Muscle of leg (tissue), 16 donors: ENCODE measurements at places on chromosomes 11 and 22. TPM values are rescaled to one million over a fixed set of nuclear protein-coding genes. Genes with fewer than 3 reads are reported as not detected.

DNA sequence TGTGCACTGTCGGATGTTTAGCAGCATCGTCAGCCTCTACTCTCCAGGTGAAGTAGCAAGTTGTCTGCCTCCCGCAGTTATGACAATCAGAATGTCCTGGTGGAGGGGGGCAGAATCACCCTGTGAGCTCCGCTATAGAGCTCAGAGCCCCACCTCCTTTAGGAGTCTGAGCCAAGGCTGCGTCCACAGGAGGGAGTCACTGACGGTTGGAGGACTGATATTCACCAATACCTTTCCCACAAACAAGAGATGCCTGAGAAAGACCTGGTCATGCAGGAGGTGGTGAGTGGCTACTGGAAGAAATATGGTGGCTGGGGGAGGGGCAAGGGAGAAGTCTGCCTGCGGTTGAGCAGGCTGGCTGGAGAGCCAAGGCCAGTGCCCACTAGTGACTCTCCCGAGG is 41.7 kb upstream of the ADA2 start:
- no peak for DNase-seq

Gene OR4A16
- not detected for total RNA-seq

Gene MPEG1
- 13.4 TPM for total RNA-seq

DNA sequence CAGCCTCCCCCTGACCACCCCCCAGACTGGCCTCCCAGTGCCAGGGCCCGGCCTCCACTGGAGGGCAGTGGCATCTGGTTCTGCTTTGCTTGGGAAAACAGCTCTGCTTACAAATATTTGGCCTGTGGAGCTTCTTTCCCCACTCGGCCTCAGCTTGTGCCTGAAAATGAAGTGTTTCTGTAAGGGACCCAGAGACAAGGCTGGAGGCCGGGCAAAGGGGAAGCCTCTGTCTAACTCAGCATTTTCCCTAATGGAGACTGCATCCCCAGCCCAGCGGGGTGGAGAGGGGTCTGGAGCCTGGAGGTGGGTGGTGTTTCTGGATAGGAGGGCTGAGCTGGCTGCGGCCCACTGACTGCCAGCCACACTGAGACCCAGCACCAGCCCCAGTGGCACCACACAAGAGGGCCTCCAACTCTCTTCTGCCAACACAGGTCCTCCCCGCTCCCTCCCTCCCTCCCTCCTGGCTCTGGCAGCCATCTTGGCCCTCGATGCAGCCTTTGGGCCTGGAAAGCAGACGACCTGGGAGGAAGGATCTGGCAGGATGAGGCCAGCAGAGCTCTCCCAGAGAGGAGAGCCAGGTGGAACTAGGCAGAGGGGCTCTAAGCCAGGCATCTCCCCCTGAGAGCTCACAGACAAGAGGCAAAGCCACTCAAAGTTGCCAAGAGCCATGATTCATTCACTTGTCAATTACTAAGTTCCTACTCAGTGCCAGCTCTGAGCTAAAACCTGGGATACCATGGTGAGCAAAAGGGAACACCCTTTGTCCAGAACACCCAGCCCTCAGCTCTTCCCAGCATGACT is 77.1 kb upstream of the CD82 start:
- peak; percentile 80 for DNase-seq

DNA sequence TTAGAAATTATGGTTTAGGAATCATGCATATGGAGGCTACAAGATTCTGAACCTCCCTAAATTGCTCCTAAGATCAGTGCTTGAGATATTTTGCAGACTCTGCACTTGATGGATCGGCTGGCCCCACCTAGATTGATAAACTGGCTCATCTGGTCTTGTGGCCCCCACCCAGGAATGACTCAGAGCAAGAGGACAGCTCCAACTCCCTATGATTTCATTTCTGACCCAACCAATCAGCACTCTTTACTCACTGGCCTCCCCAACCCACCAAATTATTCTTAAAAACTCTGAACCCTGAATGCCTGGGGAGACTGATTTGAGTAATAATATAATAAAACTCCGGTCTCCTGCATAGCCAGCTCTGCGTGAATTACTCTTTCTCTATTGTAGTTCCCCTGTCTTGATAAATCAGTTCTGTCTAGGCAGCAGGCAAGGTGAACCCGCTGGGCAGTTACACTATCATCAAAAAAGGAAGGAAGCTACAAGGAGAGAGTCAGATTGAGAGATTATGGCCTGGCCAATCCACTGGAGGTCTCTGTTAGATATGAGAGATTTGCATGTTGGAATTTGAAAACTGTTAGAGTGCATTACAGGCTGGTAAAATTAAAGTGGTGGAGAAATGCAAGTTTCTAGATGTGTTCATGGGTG is 245.8 kb downstream of the CSNK2A3 start:
- no peak for DNase-seq

DNA sequence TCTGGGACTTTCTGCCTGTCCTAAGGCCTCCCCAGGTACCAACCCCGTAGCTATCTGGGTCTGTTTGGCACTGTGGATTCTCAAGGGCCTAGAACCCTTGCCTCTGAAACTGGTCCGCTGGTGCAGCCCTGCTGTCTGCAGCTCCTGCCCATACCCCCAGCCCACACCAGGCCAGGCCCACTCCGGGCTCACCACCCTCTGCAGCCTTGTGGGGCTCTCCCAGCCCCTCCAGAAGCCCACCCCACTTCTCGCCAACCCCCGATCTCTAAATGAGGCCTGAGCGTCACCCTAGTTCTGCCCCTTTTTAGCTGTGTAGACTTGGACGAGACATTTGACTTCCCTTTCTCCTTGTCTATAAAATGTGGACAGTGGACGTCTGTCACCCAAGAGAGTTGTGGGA is 4.7 kb downstream of the KLHDC7B start:
- DNase-seq = no peak

Gene RIMBP3C
- total RNA-seq = 0.40 TPM

- no peak for DNase-seq
These were observed 16.2 kb downstream of the ATM start for GRCh38 chr11:108239076-108239475.

GRCh38 chr22:44107340-44107739 is 73.4 kb upstream of the PARVG start:
- no peak for DNase-seq

DNA sequence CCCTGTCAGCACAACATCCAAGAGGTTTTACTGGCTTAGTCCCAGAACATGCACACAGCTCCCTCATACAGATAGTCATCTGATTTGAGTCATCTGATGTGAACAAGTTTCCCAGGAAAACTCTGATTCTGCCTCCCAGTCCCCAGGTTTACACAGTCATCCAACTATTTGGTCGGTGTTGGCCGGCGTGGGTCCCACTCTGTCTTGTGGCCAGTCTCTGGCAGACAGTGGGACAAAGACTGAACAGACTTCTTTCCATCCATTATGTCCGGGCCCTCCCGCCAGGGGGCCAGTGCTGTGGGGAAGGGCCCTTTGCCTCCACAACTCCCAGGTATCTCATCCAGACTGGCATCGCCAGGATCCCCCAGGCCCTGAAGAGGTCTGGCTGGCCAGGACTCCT is 60.0 kb downstream of the BTG4 start:
- DNase-seq = no peak

DNA sequence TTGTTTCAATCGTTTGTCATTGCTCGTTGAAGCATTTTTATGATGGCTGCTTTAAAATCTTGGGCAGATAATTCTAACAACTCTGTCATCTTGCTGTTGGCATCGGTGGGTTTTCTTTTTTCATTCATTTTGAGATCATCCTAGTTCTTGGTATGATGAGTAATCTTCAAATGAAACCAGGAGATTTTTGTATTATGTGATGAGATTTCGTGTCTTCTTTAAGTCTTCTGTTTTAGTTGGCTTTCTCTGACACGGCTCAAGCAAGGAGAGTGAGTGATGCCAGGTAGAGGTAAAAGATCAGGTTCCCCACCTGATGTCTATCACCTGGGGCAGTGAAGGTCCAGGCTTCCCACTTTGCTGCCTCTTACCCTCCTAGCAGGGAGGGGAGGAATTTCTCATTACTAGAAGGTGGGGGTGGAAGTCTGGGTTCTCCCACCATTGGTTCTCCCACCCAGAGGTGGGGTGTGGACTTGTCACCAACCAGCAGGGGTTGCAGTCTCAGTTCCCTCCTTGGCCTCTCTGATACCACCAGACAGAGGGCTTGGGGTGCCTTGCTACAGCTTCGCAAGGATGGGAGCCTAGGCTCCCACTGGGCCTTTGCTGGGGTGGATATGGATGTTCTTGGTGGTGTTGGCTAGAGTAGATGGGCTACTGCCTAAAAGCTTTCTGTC is 12.9 kb downstream of the CDC45 start:
- no peak for DNase-seq

GRCh38 chr11:94767291-94767690 is 865 bp upstream of the AMOTL1 start:
- no peak for DNase-seq

DNA sequence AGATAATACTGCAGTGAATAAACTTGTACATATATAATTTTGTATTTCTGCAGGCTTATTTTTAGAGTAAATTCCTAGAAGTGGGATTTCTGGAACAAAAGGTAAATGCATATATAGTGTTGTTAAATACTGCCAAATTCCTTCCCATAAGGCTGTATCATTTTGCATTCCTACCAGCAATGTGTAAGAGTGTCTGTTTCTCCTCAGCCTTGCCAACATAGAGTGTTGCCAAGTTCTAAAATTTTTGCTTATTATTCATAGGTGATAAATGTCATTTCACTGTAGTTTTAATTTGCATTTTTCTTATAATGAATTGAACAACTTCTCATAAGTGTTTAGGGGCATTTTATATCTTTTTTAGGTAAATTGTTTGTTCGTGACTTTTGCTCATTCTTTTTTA is 174.2 kb upstream of the ZBED5 start:
- DNase-seq = peak; percentile 39

GRCh38 chr11:70584498-70585235 is 186.3 kb downstream of the CTTN start:
- no peak for DNase-seq

DNA sequence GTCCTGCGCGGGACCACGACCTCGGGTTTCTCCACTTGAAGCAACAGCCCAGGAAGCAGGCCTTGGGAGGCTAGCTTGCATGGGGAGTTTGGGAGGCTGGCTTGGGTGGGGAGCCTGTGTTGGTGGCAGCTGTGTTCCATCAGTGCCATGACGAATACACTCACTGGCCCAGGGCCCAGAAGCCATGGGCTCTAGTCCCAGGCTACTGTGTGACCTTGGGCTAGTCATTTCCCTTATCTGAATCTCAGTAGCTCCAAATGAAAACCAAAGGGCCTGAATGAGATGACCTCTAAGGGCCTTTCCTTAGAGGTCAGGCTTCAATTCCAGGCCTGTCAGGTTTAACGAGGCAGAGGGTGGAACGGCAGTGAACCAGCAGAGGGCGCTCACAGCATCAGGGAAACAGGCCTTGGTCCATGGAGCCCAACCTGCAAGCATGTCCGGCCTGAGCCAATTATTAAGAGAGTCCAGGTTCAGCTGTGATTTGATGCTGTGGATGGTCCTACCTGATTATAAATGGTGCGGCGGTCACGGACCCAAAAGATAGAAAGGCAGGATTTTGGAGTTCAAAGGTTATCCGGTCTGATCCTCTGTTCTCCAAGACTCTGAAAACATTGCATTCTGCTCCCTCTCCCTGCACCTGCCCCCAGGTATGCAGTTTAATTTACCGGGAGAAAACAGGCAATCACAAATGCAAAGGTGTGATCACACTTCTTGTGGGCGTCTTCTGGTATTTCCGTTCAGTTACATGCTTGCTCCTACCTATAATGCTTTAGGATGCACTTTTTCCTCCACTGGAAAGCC is 15.9 kb downstream of the PTPN5 start:
- no peak for DNase-seq

- peak; percentile 60 for DNase-seq
These were observed 7.0 kb upstream of the SLC1A2 start for GRCh38 chr11:35426351-35426750.

- no peak for DNase-seq
These were observed 12.3 kb upstream of the MPEG1 start for GRCh38 chr11:59225017-59225416.

GRCh38 chr22:33823552-33823951 is 96.7 kb downstream of the LARGE1 start:
- no peak for DNase-seq

Gene CCDC15
- 4.0 TPM for total RNA-seq

GRCh38 chr11:108726077-108726800 is 61.4 kb downstream of the DDX10 start:
- no peak for DNase-seq

- peak; percentile 91 for DNase-seq
These were observed 243.4 kb upstream of the POU2AF2 start for GRCh38 chr11:111001986-111002611.

DNA sequence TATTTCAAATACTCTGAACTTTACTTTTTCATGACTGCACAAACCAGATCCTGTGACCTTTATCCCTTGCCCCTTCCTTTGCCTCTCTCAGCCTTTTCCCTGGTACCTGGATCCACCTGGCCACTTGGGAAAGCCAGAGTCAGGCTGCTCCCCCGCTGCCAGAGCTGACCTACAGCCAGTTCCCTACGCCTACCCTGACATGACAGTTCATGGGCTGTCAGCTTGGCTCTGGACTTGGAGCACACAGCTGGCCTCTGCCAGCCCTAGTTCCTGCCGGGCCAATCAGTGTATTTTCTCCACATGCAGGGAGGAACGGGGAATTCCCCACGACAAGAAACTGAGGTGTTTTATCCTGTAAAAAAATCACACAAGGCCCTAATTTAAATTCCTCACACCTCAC is 382.6 kb downstream of the INSC start:
- DNase-seq = peak; percentile 12

GRCh38 chr11:37718431-37718999 is 1120.5 kb upstream of the RAG2 start:
- DNase-seq = peak; percentile 10

GRCh38 chr11:33692013-33692504 is 8.6 kb downstream of the C11orf91 start:
- peak; percentile 92 for DNase-seq

GRCh38 chr11:114155116-114155515 is 95.6 kb downstream of the ZBTB16 start:
- no peak for DNase-seq

- no peak for DNase-seq
These were observed 14.1 kb upstream of the SYT8 start for GRCh38 chr11:1820463-1821325.

DNA sequence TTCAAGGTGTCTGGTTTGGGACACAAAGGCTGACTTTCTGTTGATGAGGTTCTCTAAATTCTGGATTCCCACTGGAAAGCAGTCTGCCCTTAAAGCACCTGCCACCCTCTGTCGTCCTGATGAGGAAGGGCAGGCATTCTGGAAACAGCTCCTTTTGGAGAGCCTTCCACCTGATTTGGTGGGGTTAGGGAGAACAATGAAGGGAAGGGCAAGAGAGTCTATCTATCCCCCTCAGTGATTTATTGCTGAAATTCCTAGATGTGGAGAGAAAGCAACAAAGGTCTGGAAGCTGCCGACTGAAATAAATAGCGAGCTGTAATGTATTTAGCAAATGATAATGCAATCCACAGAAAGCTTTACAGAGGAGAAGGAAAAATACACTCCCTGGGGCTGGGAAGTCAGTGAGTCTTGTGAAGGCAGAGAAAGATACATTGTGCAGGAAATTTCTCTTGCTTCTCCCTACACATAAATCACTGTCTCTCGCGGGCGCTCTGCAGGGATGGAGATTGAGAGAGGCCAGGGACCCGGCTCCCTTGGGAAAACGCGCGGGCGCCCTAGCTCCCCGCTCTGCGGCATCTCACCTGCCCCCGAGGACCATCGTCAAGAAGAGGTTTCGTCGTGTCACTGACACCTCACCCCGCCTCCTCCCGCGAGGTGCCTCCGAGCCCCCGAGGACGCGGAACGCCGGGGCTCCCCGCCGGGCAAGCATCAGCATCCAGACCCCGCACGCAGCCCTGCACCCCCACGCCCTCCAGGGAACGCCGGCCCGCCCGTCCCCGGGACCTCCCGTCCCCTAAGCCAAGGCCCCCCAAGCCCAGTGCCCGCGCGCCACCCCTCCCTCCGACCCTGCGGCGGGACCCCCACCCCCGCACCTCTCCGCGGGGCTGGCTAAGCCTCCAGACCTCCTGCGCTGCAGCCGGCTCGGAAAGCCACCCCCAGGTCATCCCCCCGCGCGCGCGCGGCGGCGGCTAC is 673 bp downstream of the CDON start:
- peak; percentile 69 for DNase-seq
